AG04450 (cell line): ENCODE measurements at places on chromosomes 11 and 22.

DNA sequence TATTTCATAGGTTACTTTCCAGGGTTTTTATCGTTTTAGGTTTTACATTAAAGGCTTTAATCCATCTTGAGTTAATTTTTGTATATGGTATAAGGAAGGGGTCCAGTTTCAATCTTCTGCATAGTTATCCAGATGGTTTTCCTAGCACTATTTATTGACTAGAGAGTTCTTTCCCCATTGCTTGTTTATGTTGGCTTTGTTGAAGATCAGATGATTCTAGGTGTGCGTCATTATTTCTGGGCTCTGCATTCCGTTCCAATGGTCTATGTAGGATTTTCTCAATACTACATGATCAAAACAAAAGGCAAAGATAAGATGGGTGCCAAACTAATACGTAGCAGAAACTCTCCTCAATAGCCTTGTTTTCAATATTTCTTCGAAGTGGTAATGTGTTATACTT is 14.3 kb upstream of the RIC3 start:
- DNase-seq: no peak

- no peak for DNase-seq
These were observed at the start of gene OR5A1 for GRCh38 chr11:59436169-59436568. Gene OR5A1 (plus strand): TSS chr11:59436469. CDS start chr11:59443169, 6,700 bp downstream.

DNA sequence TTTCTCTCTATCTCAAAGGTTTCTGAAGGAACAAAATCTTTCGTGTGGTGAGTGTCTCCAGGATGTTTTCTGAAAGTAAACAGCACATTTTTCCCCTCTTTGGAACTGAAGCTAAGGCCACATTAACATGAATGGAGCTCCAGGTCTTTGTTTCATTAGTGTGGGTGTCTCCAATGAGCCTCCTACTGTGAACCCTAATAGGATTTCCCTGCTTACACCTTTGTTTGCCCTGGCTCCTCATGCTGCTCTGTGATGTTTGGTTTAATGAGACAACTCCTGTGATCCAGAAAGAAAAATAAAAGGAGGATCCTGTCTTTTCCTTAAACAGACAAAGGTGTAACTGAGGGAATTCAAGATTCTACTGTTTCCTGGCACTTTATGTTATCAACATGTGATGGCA is 76.9 kb upstream of the SLC6A5 start:
- no peak for DNase-seq

- no peak for DNase-seq
These were observed 72.5 kb downstream of the PACS1 start for GRCh38 chr11:66142370-66143263.

GRCh38 chr11:11677672-11678356 is 56.0 kb upstream of the GALNT18 start:
- DNase-seq: no peak

DNA sequence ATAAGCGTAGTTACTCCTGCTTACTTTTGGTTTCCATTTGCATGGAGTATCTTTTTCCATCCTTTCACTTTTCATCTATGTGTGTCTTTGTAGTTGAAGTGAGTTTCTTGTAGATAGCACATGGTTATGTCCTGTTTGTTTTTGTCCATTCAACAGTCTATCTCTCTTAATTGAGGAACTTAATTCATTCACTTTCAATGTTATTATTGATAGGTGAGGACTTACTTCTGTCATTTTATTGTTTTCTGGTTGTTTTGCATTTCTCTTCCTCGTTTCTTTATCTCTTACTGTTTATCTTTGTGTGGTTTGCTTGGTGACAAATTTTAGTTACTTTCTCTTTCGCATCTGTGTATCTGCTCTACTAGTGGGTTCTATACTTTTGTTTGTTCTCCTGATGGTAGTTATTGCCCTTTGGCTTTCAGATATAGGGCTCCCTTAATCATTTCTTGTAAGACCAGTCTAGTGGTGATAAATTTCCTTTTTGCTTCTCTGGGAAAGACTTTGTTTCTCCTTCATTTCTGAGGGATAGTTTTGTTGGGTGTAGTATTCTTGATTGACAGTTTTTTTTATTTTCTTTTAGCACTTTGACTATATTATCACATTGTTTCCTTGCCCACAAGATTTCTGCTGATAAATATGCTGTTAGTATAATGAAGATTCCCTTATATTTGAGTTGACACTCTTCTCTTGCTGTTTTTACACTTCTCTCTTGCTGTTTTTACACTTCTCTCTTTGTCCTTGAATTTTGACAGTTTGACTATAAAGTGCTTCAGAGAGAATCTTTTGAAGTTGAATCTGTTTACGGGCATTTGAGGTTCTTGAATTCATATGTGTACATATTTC is 9.0 kb upstream of the RAG1 start:
- DNase-seq: no peak
